ENCODE measurements at places on chromosomes 5 and 9.

- no peak for DNase-seq
Measured at GRCh38 chr5:68749631-68750030, 344.2 kb upstream of the SLC30A5 start.

DNA sequence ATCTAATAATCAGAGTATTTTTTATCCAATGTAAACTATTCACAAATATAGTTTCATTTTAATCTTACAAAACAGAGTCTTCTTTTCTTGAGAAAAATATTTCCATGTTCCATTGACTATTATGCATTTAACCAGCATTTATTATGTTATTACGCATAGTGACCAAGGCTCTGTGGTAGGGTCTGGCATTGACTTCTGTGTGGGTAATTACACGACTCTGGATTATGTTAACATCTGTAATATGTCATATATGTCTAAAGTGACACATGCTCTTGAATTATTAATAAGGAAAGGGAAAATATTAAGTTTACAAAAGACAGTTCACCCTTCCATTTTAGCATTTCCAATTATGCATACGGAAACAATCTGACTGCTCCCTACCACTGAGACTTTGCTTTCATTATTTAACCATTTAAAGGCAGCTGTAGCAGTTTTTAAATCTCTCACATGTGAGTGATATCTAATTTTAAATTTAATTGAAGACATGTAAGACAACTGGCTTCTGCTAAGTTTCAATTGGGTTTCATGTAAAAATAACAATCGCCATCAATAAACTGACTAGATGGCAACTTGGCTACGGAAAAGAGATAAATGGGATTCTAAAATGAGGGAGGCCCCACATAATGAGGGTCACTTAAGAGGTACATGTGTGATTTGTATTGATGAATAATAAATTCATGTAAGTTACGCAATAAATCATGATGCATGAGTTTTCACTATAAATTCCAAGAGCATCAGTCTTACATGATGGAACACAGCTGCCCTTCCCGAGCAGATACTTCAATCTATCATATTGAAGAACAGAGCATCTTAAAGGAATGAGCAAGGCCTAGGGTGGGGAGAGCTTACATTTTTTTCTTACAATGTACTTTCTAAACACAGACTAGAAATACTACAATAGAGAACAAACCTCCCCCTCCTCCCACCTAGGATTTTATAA lies 1056.8 kb downstream of the MAT2B start:
- peak; percentile 36 for DNase-seq

- DNase-seq: peak; percentile 63
Measured at GRCh38 chr5:74232276-74232675, 408.3 kb downstream of the ENC1 start.

- DNase-seq: no peak
Measured at GRCh38 chr9:128529191-128529590, 23.2 kb upstream of the SPTAN1 start.

DNA sequence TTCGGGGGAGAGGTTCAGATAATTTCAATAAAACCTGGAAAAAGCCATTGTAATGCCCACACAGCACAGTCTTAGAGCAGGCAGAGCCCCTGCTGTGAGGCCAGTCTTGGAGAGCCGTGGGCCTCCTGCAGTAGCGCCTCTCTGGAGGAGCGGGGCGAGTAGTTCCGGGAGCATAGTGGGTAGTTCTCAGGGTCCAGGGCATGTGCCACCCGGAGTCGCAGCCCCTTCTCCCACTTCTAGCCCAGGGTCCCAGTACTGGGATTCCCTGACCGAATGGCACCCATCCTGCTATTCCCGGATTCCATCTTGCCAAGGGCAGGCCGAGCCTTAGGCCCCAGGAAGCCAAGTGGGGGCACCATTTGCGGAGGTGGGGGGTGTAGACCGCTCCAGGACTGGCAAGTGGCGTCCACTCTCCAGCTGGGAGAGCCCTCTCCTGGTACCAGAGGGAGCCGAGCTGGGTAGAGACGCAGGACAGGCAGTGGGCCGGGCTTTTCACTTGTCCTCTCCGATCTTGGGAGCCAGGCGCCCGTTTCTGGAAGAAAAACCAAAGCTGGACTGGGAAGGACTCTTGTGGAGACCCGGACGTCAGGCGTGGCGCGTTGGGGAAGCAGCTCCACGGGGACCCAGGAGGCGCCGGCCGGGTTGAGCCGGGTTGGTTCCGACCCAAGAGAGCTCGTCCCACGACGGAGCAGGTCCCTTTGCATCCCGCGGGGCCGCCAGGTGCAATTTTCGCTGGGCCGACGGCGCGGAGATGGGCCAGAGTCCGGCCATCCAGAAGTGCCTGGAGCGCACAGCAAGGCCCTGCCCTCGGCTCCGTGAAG lies 12.1 kb downstream of the PROP1 start:
- no peak for DNase-seq

DNA sequence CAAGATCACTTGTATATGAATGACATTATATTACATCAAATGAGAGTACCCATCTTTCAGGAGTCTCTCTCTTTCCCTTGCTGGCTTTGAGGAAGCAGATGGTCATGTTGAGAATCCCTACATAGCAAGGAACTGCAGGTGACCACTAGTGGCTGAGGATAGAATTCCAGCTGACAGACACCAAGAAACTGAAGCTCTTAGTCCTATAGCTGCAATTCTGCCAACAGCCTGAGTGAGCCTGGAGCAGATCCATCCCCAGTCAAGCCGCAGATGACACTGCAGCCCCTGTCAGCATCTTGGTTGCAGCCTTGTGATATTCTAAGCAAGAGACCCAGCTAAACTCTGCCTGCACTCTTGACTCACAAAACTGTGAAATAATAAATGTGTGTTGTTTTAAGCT lies 531.5 kb downstream of the CSNK1G3 start:
- DNase-seq: no peak

GRCh38 chr5:174553556-174553955 lies 170.8 kb upstream of the MSX2 start:
- DNase-seq: no peak

DNA sequence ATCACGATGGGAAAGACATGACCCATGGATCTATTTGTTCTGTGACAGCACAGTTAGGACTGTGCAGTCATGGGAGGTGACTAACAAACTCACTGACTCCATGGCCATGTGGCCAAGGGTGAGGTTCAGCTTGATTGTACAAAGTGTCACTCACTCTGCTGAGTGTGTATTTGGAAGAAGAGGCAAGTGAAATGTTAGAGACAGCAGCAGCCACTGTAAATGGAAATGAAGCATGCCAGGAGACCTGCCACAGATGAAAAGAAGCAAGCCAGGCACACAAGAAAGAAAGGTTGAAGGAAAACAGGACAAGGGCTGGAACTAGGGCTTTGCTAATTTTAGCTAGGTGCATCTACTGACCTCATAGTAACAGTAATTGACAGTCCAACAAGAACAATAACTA lies 42.7 kb upstream of the PALM2AKAP2 start:
- no peak for DNase-seq

GRCh38 chr9:18075253-18075952 lies 398.6 kb upstream of the ADAMTSL1 start:
- DNase-seq: no peak

GRCh38 chr9:83724436-83724835 lies 16.7 kb upstream of the UBQLN1 start:
- no peak for DNase-seq

- peak; percentile 5 for DNase-seq
Measured at GRCh38 chr9:33446946-33447798, at the start of gene AQP3. AQP3 (minus strand) TSS chr9:33447593; CDS start chr9:33447530, 63 bp downstream.

GRCh38 chr5:132257131-132258101 lies at the start of gene PDLIM4:
PDLIM4 (plus strand) TSS chr5:132257696; CDS start chr5:132257735, 39 bp downstream.
- peak; percentile 19 for DNase-seq

GRCh38 chr5:173236531-173237142 lies 1.6 kb upstream of the NKX2-5 start:
- DNase-seq: no peak

GRCh38 chr5:151572657-151573368 lies 18.3 kb downstream of the FAT2 start:
- no peak for DNase-seq

GRCh38 chr5:115475788-115476187 lies 68.8 kb downstream of the FEM1C start:
- no peak for DNase-seq

- no peak for DNase-seq
Measured at GRCh38 chr5:164175083-164175482, 669.7 kb downstream of the MAT2B start.

GRCh38 chr5:36552651-36553393 lies 53.6 kb upstream of the SLC1A3 start:
- DNase-seq: no peak

Data from fibroblast of skin of left biceps (primary cell).